Hematopoietic multipotent progenitor cell treated with erythropoietin and hydrocortisone succinate and interleukin-3 and kit ligand, for 8 days (in vitro differentiated cells): ENCODE measurements at places on chromosomes 4 and X.

GRCh38 chrX:68307769-68308168 is 125.5 kb downstream of the OPHN1 start:
- no peak for DNase-seq

GRCh38 chr4:169029947-169030346 is 19.9 kb upstream of the CBR4 start:
- DNase-seq = no peak

- no peak for DNase-seq
Measured at GRCh38 chrX:11395859-11396258, 102.6 kb downstream of the AMELX start.

- DNase-seq = no peak
Measured at GRCh38 chr4:141898346-141898745, 262.0 kb downstream of the IL15 start.

GRCh38 chr4:14241574-14241973 is 614.0 kb upstream of the BOD1L1 start:
- no peak for DNase-seq

DNA sequence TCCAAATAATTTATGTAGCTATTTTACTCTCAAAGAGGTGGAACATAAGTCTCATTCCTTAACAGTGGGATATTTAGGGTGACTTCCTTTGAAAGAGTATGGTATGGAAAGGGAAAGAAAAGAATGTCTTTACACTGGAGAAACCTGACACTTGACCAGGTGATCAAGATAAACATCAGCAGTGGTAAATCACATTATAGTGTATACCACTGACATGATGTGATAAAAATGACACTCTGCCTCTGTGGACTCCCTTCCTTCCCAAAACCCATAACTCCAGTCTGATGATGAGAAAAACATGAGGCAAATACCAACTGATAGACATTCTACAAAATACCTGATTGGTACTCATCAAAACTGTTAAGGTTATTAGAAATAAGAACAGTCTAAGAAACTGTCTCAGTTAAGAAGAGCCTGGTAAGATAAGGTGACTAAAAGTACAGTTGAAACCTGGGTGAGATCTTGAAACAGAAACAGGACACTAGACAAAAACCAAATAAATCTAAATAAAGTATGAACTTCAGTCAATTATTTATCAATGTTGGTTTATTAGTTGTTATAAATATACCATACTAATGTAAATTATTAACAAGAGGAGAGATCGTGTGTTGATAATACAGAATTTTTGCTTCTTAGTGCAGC is 144.2 kb upstream of the PCDH18 start:
- DNase-seq = no peak

DNA sequence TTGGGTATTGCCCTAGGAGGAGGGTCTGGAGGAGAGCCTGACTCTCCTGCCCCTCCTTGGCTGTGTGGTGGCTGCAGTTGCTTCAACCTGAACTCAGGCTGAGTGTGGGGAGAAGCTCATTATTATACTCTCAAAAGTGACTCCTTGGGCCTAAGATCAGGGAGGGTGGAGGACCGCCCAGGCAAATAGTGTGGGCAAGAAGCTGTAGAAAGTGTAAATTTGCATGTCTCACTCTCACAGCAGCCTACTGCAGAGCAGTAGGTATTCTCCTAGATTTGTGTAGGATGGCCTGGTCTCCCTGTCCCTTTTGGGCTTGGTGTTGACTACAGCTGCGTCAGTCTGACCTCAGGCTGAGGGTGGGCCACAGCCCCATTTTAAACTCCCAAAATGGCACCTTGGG is 156.1 kb downstream of the ZNF330 start:
- DNase-seq = no peak

DNA sequence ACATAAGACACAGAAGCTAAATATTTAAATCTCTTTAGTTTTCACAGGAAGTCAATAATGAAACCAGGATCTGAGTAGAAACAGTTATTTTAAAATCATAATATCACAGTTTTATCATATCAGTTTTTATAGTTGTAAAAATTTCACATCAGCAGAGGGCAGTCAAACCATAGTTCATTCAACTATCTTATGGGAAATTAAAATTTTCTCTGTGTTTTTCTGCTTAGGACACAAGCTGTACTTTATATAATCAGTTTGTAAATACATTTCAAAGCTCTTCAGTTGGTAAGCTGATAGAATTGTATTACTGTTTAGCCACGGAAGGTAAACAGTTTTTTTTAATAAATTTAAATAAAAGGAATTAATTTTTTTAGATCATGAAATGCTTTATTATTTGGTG is 204.8 kb upstream of the NUDT6 start:
- peak; percentile 56 for DNase-seq

DNA sequence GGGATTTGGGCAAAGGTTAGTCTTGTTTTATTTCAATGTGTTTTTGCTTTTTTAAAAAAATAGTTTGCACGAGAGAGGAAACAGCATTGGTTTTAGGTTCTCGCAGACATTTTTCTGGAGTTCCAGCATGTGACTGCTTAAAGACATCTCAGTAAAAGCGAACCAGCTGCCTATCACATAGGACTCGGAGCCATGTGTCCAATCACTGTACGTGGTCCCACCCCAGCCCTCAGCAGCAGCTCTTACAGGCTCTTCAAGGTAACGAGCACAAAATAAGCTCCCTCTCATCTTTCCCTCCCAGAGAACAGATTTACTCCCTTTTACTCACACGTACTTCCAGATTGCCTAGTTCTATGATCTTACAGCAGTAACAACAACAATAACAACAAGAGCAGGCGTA is 68.7 kb downstream of the MCF2 start:
- no peak for DNase-seq

GRCh38 chr4:7214359-7214758 is 22.0 kb downstream of the SORCS2 start:
- DNase-seq = no peak

GRCh38 chr4:65120287-65120686 is 550.0 kb downstream of the EPHA5 start:
- DNase-seq = no peak

- DNase-seq = no peak
Measured at GRCh38 chr4:118318931-118319330, 33.9 kb downstream of the PRSS12 start.

- DNase-seq = no peak
Measured at GRCh38 chr4:166279261-166279660, 406.2 kb downstream of the TLL1 start.

DNA sequence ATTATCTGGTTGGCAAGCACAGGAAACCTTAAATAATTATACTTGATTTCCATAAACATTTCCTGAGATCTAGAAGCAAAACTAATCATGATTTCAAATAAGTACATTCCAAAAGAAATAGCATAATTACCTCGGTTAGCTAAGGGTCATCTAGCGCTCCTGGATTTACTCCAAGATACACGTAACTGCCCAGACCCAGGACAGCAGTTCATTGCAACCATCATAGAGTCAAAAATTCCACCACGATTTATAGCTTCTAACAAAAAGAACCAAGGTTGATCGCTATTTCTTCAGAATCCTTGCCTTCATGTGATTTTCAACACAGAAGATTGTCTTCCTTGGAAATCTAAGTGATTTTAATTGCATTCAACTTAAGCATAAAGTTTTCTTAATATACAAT is 1235.5 kb upstream of the TENM3 start:
- no peak for DNase-seq

DNA sequence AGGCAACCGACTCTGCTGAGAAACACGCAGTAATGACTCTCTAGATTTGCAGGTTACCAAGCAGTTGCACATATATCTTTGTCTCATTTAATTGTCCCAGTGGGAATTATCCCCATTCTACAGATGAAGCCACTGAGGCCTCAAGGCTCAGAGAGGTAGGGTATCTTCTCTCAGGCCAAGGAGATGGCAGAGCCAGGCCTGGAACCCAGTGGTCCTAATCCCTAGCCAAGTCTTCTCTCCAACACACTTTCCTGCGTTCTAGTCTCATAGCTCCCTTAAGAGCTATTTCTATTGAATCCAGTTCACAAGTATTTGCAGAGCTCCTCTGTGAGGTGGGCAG is 181.3 kb upstream of the BCOR start:
- no peak for DNase-seq

DNA sequence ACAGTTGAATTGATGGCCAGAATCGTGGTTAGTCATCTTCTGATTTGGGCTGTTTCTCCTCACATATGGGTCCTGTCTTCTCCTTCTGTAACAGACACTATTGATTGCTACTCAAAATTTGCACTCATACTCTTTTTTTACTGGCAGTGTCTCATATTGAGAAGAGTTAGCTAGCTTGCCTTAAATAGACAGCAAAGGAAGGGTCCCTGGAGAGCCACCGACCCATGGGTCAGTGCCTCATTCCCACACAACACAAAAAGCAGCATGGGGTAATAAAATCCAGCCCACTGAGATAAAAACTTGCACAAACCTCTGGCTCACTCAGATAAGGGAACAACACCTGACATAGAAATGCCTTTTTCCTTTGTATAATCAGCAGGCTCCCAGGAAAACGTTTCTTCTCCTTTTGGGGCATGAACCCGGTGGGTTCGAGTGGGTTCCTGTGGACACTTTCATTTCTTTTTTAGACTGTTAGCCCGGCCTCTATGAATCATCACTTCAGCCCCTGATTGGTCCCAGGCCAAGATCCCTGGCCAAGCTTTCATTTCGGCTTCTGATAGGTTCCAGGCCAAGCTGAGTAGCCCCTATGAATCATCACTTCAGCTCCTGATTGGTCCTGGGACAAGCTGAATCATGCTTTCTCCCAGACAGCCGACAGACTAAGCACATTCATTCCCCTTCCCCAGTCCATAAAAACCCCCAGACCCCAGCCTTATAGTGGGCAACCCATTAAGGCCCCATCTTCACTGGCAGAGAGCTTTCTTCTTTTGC is 408.1 kb downstream of the DCAF12L2 start:
- DNase-seq = no peak

GRCh38 chr4:67714248-67714583 is 13.3 kb upstream of the UBA6 start:
- no peak for DNase-seq

DNA sequence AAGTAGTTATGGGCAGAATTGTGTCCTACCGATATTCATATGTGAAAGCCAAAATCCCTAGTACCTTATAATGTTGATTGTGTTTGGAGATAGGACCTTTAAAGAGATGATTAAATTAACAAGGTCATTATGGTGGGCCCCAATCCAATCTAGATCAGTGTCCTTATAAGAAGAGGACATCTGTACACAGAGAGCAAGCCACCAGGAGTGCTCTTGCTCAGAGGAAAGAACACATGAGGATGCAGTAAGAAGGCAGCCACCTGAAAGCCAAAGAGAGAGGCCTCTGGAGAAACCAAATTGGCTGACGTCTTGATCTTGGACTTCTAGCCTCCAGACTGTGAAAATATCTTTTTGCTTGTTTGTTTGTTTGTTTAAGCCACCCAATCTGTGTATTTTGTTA is 1290.8 kb upstream of the PABPC4L start:
- DNase-seq = no peak

DNA sequence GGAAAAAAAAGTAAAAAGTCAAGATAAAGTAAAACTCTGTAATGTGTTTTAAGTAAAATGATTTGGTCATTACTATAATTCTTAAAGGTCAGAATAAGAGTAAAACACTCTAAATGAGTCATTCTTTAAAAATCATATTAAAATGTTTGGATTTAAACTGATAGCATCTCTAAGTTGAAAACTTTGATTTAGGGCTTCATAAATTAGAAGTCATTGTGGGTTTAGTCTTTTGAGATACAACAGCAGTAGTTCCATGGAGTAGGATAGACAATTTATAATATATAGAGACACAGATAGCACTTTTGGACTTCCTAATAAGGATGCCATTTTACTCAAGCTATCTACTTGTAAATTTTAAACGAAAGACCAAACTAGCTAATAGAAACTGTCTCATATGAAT is 77.1 kb upstream of the PABPC4L start:
- no peak for DNase-seq

DNA sequence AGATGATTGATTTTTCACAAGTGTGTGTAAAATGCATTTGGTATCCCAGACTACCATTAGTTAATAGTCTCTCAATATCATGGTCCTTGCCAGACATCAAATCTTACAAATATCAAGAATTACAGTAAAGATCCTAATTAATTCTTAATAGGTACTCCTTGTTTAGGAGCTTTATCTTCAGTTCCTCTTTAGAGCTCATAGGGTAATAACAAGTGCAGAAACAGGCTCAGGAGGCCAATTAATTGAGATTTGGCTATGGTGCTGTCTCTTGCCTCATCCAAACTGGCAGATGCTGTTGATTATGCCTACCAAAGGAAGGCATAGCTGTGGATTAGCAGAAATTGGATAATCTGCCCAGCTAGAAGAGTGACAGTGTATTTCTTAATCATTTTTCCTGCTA is 6.9 kb downstream of the MTMR1 start:
- DNase-seq = no peak

GRCh38 chr4:144599621-144600020 is 46.3 kb upstream of the HHIP start:
- DNase-seq = no peak

DNA sequence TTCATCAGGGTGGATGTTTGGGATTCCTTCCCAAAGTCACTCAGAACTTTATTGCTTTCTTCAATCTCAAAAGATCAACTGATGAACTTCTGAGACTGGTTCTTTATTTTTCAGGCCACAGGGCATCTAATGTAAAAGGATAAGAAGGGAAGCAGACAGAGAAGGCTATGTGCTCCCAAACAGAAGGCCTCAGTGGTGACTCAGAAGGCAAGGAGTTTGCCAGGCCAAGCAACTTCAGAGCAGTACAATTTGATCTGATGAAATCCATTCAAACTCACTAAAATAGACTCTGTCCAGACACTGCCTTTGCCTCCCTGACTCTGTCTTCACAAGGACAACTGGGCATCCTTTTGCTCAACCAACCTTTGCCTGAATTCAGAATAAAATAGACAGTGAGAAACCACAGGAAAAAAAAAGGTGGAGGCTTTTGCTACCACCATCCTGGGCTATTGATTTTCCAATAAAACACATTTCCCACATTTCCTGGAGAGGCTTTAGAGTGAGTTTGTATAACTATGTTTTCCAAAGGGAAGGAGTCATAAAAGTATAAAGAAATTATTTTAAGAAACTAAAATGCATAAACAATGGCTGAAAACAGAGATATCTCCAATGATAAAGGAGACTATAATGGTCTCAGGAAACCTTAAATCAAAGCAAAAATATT is 55.2 kb downstream of the ARHGEF6 start:
- no peak for DNase-seq

- DNase-seq = peak; percentile 54
Measured at GRCh38 chr4:102420563-102421398, 75.5 kb upstream of the SLC39A8 start.

DNA sequence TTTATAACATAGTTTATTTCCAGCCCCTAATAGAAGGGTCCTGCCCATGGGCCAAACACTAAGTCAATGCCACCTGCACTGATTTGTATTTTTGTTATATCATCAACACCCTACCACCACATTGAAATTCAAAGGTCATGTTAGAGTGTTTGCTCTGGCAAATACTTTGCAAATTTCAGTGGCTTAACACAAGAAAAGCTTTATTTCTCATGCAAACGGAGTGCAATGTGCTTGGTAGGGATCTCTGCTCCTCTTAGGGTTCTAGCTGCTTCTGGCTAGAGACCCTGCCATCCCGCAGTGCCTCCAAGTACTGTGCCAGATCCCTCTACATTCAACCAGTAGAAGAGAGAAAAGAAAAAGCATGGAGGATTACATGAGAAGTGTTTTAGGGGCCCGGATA is 230.8 kb upstream of the TET2 start:
- DNase-seq = no peak
